Lung (tissue), 17 donors: ENCODE measurements at places on chromosomes 4 and X. TPM values are rescaled to one million over a fixed set of nuclear protein-coding genes. Genes with fewer than 3 reads are reported as not detected.
A peak's percentile ranks its signal among the peaks of the same experiment; 100 is the strongest.

GRCh38 chrX:20374900-20375438, 108.3 kb upstream of the RPS6KA3 start:
- H3K27me3 ChIP-seq: peaks cover 20% of the 10 kb centered on the region
- H3K4me1 ChIP-seq: peaks cover 2% of the 10 kb centered on the region
- H3K27ac ChIP-seq: no peak overlapping the region
- peak; percentile 47 for DNase-seq
- H3K36me3 ChIP-seq: no peaks in the 10 kb centered on the region

DNA sequence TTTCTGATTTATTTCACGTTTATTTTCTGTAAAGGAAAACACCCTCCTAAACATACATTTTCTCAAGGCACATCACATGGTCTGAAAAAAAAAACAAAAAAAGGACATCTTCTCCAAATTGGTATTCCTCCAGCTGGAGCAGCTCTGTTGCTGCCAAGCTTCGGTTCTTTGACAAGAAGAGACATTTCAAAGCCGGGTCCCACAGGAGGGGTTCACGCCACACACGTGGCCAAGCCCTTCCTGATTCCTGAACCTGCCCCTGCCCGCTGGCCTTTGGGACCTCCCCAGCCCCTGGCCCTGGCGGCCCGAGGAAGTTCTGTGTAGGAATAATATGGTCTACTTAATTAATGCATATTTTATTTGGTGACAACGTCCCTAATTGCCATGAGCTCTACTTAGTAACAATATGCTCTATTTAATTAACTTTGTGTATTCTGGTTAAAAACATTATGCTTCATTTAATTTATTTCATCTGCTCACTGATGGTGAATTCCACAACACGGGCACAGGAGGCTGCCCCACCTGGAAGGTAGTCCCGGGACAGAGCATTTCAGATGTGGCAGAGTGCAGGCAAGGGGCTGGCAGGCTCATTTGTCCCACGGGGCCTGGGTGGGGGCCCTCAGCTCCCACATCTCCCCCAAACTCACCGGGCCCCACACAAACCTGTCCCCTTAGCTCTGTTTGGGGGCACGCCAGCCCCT, 5.4 kb upstream of the RGS12 start:
- H3K4me1 ChIP-seq: no peaks in the 10 kb centered on the region
- H3K27ac ChIP-seq: no peak overlapping the region
- H3K4me3 ChIP-seq: no peak overlapping the region
- H3K27me3 ChIP-seq: peaks cover 5% of the 10 kb centered on the region
- no peaks in the 10 kb centered on the region for H3K36me3 ChIP-seq

GRCh38 chr4:172698256-172698655, 470.4 kb upstream of the GALNT7 start:
- no peak overlapping the region for H3K4me3 ChIP-seq
- DNase-seq: no peak
- H3K4me1 ChIP-seq: no peaks in the 10 kb centered on the region
- no peaks in the 10 kb centered on the region for H3K27me3 ChIP-seq
- no peak overlapping the region for H3K27ac ChIP-seq

DNA sequence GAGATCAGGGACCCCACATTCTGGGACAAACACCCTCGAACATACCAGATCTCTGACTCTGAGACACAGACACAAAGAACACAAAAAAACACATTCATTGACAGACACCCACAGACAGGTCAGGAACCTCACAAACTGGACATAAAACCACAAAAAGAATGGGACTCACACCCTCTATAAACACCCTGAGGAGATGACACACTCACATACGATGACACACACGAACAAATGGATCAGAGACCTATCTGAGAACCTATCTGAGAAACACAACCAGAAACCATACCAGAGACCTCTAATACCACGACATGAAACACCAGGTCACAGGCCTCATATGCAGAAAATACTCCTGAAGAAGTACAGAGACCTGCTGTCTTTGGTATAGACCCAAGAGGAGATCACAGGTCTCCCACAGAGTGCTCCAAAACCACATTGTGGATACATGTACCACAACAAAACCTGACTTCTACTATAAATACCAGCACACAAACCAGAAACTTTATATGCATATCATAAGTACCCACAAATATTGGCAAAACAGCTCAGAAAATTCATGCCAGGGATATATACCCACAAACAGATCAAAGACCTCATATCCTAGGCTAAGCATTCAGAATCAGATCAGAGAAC, 19.5 kb downstream of the SUV39H1 start:
- H3K4me1 ChIP-seq: no peaks in the 10 kb centered on the region
- H3K27me3 ChIP-seq: no peaks in the 10 kb centered on the region
- H3K27ac ChIP-seq: no peak overlapping the region
- no peaks in the 10 kb centered on the region for H3K36me3 ChIP-seq

Gene KLHL4
- 4.7 TPM for total RNA-seq

Gene ETDA
- total RNA-seq: not detected

Gene TMEM271
- total RNA-seq: not detected

Gene CISD2
- total RNA-seq: 27.1 TPM

Gene PDE5A
- 121 TPM for total RNA-seq

Gene ZDHHC15
- total RNA-seq: 5.3 TPM
